ENCODE measurements at places on chromosomes 6 and 20.

GRCh38 chr6:108804956-108805355, 43.3 kb upstream of the ARMC2 start:
- no peak for DNase-seq

- DNase-seq: no peak
Measured at GRCh38 chr6:5123296-5124143, 38.4 kb downstream of the PPP1R3G start.

DNA sequence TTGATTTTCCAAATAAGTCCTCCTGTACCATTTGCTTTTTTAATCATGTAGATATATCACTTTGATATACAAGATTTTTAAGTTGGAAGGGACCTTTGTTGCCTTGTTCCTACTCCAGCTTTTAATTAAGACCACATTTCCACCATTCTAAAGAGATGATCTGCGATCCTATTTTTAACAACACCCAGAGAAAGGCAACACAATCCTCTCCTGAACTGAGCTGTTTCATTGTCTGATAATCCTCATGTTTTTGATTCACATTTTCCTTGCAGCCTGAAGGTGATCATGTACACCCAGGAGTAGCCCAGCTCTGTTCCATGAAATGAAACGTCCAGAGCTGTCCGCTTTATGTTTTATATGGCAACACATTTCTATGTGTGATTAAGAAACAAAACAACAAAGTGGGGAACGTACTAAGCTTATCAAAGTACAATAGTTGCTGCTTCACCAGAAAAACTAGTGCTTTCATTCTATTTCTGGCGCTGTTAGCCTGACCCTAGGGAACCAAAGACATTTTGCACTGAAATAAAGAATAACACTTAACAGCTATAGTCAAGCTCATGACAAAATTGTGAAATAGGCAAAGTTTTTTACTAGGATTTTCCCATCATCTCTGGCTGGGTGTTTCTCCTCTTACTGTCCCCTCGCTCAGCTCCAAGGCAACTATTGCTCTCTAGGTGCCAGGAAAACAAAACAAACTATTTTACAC, 22.6 kb upstream of the TRAF3IP2 start:
- DNase-seq: no peak

DNA sequence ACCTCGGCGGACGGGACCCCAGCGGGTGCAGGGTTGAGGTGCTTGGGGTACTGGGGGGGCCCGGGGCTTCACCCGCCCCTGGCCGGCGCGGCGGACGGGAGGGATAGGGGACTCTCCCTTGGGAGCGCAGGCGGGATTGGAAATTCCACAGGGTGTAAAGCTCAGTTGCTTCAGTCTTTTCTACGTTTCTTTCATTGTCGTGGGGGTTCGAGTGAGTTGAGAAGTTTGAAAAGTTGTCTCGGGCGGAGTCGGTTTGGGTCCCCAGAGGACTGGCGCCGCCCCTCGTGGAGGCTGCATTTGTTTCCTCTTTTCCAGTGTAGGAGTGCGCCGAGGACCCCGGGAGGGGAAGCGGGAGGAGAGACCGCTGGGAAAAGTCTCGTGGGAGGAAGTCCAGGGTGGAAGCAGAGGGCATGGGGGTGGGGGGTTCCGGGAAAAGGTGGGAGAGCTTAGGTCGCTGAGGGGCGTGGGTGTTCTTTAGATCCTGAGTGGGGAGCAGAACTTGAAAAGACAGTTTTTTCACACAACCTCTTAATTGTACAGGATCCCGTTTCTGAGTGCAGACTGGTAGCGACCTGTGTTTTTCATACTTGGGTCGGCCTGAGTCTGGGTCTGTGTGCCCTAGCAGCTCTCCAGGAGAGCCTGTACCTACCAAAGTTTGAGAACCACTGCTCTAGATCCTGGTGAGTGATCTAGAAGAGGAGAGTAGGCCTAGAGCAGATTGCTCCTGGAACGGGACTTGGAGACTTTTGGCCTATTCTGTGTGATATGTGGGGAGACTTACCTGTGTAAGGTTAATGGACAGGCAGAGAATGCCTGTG, 495 bp downstream of the FAM83B start:
- DNase-seq: no peak

DNA sequence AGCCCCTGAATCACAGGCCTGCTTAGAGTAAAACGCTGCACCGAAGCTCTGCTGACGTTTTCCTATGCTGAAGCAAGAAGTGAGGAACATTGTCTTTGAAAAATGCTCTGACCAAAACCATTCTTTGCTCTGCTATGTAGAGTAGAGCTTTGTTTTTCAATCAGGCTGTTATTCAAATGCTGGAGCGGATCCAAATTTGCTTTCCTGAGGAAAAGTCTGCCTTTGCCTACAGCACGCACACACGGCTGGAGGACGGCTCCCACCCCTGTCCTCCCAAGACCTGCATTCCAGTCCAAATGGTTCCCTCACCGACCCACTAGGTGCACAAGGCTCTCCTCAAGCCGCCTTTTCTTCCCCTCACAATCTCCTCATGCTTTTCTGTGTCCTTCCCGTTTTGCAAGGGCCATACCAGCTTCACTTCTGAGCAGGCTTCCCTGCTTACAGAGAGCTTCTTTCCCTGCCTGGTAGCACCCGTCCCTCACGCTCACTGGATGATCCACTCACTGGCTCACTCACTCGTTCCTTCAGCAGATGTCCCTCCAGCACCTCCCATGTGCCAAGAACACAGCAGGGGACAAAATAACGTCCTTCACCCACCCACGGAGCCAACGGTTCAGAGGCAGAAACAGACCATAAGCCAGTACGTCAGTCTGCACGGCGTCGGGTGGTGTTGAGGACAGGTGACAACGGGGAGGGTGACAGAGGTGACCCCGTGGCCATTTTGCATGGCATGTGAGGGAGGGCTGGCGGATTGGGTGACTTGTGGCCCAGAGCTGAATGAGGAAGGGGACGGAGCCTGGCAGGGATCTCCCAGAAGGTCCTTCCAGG, 137.9 kb upstream of the NEDD9 start:
- no peak for DNase-seq

DNA sequence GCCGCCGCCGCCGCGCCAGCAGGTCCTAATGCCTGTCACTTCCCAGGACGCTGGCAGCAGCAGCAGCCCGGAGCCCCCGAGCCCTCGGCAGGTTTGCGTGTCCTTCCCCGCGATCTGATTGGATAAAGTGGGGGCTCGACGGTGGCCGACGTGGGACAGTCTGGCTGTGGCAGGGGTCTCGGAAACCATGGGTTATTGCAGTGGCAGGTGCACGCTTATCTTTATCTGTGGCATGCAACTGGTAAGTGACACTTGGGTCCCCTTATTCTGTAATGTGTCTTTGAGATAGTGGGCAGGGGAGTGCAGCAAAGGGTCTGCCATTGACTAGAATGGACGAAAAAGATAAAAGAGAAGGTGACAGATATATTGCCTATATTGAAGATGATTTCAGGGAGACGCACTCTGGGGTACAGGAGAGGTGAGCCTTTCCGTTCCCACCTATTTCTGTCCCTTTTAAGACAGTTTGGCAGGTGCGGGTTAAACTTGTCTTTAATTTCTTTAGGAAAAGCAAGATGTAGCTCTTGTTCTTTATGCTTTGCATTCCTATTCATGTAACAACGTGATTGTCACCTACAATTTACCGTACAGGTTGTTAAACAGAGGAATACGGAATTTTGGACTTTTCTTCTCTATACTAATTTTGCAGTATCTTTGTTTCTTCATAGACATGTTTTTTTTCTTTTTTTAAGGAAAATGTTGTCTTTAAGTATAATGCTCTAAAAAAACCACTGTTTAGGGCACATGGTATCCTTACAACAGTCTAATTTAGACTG, 535 bp downstream of the NKAIN2 start:
- DNase-seq: peak; percentile 29

DNA sequence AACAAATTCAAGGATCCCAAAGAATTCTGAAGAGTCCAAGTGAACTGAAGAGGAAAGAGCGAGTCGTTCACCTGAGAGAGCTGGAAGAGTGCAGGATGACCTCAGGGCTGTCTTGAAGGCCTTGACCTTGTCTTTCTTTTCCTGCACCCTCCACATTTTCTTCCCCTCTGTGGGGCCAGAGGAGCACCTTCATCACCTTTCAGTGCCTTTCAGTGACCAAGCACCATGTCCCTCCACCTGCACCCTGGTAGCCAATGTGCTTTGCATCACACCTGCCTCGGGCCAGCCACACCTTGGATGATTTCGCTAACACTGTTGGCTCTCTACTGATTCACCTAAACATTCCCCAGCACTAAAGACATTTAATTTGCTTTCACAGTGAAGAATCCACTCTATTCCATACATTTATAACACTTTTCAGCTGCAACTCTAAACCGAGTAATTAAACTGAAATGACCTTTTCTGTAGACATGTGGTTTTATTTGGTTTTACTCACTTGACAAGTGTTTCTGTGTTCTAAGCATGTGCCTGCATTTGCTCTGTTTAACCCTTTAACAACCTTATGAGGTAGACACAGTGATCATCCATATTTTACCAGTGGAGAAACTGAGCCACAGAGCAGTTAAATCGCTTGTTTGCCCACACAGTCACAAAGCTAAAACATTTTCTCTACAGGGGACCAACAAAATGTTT, 121.3 kb upstream of the CST7 start:
- no peak for DNase-seq

DNA sequence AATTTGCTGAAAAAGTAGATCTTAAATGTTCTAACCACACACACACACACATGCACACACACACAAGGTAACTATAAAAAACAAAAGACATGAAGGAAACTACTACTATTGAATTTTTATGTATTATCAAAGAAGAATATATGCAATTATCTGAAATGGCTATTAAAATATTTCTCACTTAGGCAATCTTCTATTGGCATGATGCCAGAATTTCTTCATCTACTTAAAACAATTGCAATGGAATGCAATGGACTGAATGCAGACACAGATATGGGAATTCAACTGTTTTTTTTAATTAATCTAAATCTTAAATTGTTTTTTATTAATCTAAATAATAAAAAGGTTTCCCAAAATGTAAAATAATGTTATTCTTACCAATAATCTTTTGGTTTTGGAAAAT, 152.6 kb upstream of the SMLR1 start:
- no peak for DNase-seq

- DNase-seq: no peak
Measured at GRCh38 chr6:136784910-136785746, 7.1 kb downstream of the MAP3K5 start.

GRCh38 chr20:24701027-24701426, 231.6 kb downstream of the SYNDIG1 start:
- DNase-seq: no peak

DNA sequence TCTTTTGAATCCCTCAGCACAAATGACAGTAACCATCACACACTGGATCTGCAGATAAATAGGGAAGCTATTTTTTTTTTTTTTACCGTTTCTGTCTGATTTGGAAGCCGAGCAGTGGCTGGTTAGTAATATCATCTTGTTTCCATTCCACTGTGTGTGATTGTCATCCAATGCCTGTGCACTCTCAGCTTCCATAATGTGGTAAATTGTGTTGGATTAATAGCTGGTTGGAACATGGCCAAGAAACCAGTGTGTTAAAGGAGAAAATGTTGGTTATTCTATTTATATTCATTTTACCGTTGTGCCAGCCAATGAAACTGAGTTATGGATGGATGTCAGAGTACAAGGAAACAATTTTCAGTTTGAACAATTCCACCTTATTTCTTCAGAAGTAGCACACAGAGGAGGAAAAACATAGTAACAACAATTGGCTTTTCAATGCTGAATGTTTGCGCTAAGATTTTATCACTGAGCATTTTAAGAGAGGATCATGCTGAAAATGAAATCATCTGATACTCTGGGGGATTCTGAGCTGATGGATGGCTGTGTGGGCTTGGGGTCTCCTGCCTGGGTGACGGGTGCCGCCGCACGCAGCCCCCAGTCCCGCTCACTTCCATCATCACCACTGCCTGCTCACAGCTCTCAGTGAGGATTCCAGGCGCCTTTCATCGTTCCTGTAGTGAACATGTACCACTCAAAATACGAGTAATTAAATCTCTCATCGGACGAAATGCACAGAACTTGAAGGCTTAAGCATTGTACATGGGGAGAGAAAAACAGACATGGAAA, 40.7 kb upstream of the EXOC2 start:
- DNase-seq: no peak

DNA sequence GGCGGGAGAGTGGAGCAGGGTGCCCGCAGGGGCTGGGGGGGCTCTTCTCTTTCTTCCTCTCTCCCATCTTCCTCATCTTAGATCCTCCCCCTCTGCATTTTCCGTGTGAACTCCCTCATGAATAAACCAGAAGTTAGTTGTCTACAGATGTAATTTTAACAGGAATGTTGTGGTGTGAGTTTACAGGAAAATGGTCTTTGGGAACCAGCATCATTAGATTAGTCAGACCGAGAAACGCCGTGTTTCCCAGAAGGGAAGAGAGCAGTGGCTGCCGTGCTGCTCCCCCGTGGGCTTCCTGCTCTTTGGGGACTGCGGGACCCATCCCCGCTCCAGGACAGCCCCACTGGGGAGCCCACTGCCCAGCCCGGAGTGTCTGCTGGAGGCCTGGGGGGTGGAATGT, 3.4 kb downstream of the MYT1 start:
- no peak for DNase-seq

DNA sequence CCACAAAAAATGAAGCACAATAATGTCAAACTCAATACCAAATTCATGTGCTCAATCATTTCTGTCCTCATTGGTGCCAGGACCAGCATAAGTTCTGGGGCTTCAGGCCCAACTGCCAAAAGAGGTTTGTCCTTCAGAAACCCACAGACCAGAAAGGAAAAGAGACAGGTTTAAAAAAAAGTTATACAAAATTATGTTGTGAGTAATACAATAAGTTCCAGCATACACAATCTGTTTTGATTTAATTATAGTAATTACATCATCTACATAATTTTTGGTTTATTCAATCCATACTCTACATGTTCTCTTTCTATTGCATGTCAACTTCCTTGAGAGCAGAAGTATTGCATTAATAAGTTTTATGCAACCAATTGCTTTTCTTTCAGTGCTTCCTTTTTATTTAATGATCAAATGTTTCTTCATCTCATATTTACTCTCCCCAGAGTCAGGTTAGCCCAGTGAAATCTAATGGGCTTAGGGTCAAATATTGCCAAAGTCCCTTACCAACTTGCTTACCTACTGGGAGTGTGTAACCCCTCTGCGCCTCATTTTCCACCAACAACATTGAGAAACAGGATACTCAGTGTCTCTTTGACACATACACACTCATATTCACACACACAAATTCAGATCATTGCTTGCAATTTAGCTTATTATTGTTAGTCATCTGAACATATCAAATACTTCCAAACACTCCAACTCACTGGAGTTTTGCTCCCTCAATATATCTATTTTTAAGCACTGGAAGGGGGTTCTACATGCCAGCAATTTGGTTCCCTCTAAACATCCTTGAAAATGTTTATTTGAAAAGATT, 424.4 kb upstream of the MARCKS start:
- no peak for DNase-seq

GRCh38 chr6:140182821-140183220, 808.4 kb upstream of the CITED2 start:
- DNase-seq: no peak

GRCh38 chr6:11208267-11208666, 24.2 kb downstream of the NEDD9 start:
- DNase-seq: no peak

DNA sequence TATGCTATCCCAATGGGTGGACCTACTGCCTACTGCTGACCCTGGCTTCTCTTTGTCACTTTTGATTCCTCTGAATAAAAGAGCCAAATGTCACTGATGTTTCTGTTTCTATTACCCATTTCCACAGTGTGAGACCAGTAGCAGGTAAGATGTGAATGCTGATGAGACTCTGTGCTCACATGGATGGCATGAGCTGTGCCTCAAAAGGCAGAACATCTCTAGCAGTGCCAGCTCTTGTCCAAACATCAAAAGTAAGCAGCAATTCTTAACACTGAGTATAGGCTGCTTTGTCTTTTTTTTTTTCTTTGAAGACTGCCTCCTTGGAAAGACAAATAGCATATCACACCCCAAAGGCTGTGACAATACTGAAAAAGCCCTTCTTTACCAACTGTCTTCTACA, 459.2 kb upstream of the RUNX2 start:
- DNase-seq: no peak

All from GM13976 (cell line).